ENCODE measurements at places on chromosomes 1 and 21.

- DNase-seq = no peak
Measured at GRCh38 chr1:150146849-150147542, 2.7 kb upstream of the PLEKHO1 start.

GRCh38 chr1:236247286-236247685 lies 34.5 kb downstream of the ERO1B start:
- no peak for DNase-seq

GRCh38 chr1:223479261-223479660 lies 86.0 kb downstream of the CCDC185 start:
- DNase-seq = no peak

DNA sequence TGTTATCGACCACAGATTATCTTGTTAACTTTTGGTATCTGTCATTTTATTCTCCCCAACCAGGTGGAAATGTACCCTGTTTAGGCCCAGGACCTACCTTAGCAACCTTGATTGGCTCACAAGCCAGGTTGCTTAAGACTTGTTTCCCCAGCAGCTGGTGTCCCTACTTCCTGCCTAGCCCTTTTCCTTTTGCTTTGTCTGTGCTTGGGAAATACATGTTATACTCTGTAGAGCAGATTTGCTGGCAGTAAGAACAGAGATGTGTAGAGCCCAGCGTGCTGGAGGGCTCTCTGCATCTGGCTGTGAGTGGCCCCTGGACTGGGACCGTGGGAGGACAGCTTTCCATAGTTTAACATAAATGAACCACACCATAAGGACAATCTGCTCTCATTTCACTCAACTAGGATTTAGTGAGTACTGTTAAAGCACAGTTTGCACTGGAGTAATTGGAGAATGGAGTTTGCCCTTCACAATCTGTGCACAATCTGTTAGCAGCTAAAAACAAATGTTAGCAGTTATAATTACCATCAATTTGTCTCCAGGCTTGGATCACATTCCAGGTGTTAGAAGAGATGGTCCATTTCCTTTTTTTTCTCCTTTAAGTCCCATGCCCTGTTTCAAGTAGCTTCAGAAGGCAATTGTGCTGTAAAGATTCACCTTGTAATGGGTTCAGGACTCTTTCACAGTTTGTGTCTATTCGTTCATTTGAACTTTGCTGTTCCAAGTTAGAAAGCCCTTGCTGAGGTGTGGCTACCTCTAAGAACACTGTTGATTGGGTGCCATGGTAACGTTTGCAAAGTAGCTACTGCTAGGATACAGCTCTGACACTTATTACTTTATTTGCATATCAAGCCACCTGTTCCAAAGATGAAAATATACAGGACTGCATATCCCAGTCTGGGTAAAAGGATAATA lies at the start of gene APOBEC4:
Gene APOBEC4 (minus strand): TSS at position 770 of the 915 bp plus-strand sequence. CDS start 4,535 bp downstream, outside the sequence.
- no peak for DNase-seq

- peak; percentile 41 for DNase-seq
Measured at GRCh38 chr1:236685917-236686814, at the start of gene ACTN2. TSS of gene ACTN2 (plus strand) at chr1:236686499. CDS start at chr1:236686674, 175 bp downstream.

- DNase-seq = no peak
Measured at GRCh38 chr1:10424034-10424433, 6.2 kb upstream of the CENPS start.

DNA sequence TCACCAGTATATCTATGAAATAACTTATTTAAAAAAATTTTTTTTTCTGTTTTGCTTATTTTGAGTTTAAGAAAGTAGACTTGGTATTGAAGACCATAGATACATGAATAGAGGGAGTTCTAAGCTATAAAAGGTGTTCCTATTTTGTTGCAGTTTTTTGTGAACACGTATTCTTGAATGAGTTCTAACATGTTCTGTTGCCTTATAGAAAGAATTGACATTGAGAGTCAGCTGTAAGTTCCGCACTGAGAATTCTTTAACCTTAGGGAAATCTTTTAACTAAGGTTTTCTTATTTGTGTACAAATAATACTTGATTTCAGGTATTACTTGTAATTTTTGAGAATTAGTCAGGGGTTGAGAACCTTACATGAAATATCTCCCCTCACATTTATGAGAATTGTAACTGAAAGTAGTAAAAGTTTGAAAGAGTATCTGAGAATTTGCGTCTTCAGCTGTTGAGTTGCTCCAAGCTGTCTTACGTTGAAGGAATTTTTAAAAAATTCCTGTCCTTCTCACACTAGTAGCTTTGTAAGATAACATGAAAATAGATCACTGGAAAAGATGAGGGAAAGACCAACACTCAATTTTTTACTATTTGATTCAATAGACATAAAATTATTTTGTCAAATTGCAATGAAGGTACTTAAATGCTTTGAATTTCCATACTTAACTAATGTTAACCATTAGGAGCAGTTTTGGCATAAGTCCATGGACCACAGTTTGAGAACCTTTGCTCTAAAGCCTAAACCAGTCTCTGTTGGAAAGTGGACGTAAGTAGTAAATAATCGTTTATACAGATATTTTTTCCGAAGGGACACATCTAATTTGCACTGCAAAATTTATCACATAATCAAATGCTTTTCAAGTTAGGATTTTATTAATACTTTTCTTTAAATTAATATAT lies 3.8 kb downstream of the DR1 start:
- no peak for DNase-seq

- DNase-seq = no peak
Measured at GRCh38 chr21:35470522-35470921, 421.4 kb upstream of the RUNX1 start.

GRCh38 chr1:74613894-74614293 lies 59.7 kb downstream of the ERICH3 start:
- DNase-seq = no peak

DNA sequence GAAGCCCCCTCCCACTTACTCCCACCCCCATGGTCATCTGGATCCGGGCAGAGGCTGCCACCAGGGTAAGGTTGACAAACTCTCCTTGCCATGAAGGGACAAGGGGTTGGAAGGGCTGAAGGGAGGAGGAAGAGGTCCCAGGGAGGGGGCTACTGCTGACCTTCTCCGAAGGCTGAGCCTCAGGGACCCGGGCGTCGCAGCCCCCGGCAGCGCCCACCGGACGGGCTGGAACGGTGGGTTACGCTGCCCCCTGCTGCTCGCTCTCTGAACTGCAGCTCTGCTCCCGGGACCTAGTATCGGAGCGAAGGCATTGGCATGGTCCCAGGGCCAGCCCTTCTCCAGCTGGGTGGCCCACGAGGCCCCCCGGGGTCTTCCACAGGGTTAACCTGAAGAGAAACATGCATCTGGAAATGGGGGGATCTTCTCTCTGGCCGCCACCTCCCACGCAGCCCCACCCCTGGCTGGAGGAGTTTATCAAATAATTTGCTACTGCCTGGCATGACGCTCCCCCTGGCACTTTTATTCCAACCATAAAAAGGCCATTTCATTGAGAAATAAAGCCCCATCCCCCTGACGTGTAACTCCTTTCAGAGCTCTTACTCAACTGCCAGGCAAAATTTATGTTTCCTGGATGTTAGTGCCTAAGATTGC lies 70.4 kb upstream of the TARDBP start:
- DNase-seq = peak; percentile 33

DNA sequence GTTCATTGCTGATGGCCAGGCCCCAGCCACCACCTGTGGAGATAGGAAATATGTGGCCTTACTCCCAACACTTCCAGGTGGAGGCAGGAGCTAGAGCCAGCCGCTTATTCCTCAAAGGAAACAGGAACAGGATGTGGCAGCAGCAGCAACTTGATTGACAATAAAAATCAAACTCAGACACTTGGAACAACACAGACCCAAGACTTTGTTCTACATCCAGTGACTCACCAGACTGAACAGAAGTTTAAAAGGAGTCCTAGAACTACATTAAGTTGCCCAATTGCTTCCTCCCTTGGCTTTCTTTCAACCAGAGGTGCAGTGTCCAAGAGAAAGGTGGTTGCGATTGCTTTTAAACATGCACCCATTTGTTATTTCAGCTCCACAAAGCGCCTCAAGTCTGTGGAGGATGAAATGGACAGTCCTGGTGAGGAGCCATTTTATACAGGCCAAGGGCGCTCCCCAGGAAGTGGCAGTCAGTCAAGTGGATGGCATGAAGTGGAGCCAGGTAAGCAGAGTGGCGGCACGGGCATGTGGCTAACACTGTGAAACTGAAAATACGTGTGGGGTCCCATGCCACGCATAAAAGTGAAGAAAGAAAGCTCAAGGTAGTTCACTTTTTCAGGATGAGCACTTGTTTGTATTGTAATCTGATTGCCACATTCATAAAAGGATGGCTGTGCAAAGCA lies 276.6 kb downstream of the NFIA start:
- DNase-seq = no peak

- DNase-seq = no peak
Measured at GRCh38 chr1:84773195-84773594, 82.9 kb upstream of the SSX2IP start.

- no peak for DNase-seq
Measured at GRCh38 chr1:43312212-43312623, 11.4 kb downstream of the TIE1 start.

GRCh38 chr21:26759731-26760130 lies 85.5 kb downstream of the ADAMTS1 start:
- no peak for DNase-seq

DNA sequence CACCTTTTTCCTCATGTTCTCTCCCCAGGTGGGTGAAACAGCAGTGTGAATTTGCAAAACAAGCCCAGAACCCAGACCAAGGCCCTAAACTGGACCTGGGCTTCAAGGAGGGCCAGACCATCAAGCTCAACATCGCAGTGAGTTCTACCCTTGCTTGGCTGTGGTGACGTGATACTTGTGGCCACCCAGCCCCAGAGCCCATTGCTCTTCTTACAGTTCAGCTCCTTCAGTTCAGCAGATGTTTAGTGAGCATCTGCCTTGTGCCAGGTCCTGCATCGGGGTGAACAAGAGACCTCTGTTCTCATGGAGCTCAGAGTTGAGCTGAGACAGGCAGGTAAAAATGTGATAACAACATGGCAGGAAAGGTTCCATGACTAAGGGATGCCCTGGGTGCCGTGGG lies 8.5 kb downstream of the NECAP2 start:
- no peak for DNase-seq

DNA sequence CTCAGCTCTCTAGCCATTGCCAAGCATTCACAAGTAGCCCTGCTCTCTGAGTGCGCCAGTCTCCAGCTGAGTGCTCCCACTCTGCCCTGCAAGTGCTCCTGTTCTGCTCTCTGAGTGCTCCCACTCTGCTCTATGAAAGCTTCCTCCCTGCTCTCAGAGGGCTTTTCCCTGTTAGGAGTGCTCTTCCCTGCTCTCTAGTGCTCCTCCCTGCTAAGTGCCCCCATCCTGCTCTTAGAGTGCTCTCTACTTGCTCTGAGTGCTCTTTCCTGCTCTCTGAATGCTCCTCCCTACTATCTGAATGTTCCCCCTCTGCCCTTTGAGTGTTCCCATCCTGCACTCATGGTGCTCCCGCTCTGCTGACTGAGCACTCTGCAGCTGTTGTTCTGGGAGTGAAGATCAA lies 555.4 kb downstream of the NPHP4 start:
- DNase-seq = no peak

GRCh38 chr1:187689129-187689528 lies 860.4 kb downstream of the PLA2G4A start:
- DNase-seq = no peak

GRCh38 chr1:52633291-52633754 lies 355 bp downstream of the SHISAL2A start:
- DNase-seq = peak; percentile 40

- DNase-seq = no peak
Measured at GRCh38 chr1:205189131-205189530, 22.4 kb downstream of the DSTYK start.

GRCh38 chr1:115052454-115053083 lies 22.9 kb downstream of the TSHB start:
- peak; percentile 53 for DNase-seq

- no peak for DNase-seq
Measured at GRCh38 chr1:234188454-234188792, 184.8 kb upstream of the COA6 start.

DNA sequence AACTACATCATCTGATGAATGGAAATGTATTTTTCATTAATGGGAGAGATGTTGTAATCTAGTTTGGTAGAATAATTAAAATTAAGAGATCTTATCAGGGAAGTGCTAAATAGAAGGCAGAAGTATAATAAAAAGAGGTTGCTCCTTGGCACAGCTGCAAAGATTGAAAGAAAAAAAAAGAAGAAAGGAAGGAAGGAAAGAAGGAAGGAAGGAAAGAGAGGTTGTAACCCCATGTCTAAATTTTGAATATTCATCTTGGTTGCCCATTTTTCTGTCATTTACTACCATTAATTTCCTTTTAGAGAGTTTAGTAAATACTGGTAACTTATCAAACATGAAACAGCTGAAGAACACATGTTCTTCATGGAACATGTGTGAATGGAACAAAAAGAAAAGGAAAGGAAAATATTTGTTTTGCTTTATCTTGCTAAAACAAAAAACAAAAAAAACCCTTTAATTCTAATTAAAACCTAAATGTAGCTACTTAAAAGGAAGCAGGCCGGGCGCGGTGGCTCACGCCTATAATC lies 10.5 kb upstream of the MDM4 start:
- no peak for DNase-seq

- no peak for DNase-seq
Measured at GRCh38 chr1:28113242-28113572, 24.8 kb upstream of the EYA3 start.

DNA sequence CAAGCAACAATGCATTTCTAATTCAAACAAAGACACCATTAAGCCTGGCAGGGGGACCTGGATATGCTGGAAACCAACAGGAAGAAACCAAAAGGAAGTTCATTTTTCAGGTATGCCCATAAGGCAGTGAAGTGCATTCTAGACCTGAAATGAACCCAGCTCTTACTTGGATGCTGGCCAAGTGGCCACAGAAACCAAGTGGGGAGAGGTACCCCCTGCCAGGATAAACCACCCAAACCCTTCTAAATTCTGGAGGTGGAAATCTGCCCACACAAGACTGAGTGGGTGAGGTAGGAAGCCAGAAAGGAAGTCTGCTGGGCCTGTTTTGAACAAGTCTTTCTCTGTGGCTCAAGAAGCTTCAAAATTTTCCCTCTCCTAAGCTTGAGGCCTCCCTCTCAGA lies 2.6 kb downstream of the CD5L start:
- no peak for DNase-seq

DNA sequence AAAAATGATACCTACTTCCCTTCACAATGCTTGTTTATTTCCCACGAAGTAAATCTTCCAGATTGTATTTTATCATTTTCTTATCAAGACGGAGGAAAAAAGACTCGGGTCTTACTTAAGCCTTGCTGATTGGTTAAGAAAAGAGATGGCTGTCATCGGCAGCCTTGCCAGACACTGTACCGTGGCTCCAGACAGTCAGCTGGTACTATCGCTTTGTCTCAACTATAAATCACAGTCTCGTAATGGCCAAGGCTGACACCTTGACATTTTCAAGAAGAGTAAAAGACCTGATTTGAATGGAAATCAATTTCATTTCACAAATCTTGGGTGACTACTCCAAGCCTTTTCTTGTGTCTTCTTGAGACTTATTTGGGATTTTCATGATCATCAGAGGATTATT lies 868.0 kb downstream of the USP25 start:
- no peak for DNase-seq

- DNase-seq = no peak
Measured at GRCh38 chr1:220527279-220527907, 543 bp upstream of the MARK1 start.

- DNase-seq = no peak
Measured at GRCh38 chr21:29701676-29702075, 238.1 kb downstream of the GRIK1 start.

All from CD4-positive, alpha-beta T cell treated with Interleukin-15 for 1 hour (primary cell).